ENCODE measurements at places on chromosomes 3 and 15.

- DNase-seq = no peak
Measured at GRCh38 chr3:31025541-31025940, 131.1 kb upstream of the GADL1 start.

GRCh38 chr3:139491966-139492365, 15.7 kb upstream of the RBP2 start:
- no peak for DNase-seq

GRCh38 chr3:43388175-43388574, 101.8 kb downstream of the SNRK start:
- DNase-seq = no peak

DNA sequence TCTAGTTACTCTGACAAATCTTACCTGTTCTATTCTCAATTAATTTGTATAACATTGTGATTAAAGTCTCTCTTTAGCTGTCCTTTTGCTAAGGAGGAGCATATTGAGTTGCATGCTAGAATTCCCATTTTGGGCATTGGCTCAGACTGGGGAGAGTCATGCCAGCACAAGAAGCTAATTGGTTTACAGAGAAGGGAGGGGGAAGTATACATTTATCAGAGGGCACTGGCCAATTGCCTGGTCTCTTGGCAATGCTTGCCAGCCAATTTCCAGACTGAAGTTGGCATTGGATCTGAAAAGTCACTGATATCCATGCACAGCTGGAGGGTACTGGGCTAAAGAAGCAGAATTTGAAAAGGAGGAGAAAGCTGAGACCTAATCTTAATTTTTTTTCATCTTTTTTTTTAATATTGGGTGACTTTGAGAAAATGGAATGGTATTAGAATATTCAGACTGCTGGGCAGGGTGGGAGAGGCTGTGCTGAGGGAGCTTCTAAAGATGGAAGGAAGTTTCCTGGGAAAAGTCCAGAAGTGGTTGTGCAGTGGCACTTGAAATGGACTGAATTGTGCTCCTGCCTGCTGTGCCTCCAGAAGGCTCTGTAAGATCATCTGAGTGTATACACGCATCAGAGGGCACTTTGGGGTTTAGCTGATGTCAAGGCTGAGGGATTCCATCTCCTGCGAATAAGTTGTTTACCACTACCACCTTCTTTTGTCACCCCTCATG, 365.2 kb upstream of the DPH6 start:
- DNase-seq = no peak

DNA sequence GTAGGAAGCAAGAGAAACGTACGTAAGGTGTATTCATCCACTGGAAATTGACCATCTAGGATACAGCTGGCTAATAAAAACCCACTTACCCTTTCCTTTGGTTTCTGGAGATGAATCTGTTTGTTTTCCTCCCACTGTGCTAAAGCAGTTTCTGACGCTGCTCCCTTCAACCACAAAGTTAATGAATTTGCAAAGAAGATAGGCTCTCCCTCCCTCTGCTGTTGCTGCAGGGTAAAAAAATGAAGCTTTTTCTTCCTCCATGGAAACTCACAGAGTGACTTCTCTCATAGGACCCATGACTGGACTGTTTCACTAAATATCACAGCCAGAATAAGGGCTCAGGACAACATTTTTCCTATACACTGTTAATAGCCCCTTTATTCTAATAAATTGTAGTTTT, 172.1 kb upstream of the LRRN1 start:
- no peak for DNase-seq

- DNase-seq = no peak
Measured at GRCh38 chr3:147222291-147222690, 184.1 kb downstream of the ZIC4 start.

- no peak for DNase-seq
Measured at GRCh38 chr15:89068325-89068784, 19.9 kb upstream of the ABHD2 start.

DNA sequence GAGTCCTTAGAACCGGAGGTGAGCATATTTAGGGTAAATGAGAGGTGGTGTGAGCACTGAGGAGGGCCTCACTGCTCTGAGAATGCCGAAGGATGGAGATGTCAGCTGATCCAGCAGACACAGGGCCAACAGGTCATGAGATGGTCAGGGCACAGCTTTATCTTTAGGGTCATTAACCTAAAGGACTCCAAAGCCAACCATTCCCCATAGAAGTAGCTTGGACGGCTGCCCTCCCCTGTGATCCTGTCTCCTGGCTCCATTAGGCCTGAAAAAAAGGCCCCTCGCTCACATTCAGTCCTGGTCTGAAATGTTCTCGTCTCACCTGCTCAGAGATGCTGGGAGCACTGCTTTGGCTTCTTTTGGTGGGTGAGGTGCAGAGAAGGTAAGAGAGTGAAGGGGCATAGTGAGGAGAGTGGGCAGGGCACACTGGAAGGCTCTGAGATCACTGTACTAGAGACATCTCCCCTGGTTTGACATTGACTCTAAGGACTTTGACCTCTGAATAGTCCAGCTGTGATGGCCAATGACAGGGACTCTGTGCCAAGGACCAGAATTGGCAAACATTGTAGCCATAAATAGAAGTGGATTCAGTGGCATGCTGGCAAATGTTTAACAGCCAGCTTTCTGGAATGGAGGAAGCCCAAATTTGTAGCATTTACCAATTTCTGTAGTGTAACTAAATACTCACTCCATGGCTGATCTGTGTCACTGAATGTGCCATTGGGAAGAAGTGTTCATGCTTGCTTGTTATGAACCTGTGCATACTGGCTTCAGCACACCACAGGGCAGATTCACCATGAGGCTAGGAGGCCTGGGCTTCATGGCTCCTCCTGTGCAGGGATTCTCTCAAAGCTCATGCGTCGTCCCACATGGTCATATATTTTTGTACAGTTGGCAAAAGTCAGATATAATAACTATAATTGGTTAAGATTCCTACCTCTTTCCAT, 76.2 kb upstream of the MRPS22 start:
- DNase-seq = no peak

- no peak for DNase-seq
Measured at GRCh38 chr3:16917256-16917935, 32.6 kb downstream of the PLCL2 start.

- no peak for DNase-seq
Measured at GRCh38 chr15:37773111-37773860, 161.2 kb upstream of the TMCO5A start.

- DNase-seq = no peak
Measured at GRCh38 chr3:127650236-127650635, 21.3 kb downstream of the PODXL2 start.

DNA sequence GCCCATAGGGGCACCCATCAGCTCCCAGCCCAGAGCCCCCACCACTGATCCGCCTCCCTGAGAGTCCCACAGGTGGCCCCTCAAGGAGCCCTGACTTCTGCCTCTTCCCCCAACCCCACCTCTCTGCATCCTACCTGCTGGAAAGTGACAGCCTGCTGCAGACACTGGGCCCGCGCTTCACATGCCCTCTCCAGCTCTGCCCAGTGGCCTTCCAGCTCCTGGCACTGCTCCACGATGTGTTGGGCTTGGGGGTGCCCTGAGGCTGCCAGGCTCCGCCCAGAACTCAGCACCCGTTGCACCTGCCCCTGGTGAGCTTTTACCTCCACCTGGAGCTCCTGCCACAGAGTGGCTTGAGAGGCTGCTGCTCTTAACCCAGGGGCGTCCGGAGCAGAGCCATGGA, 20.1 kb downstream of the SPTBN5 start:
- no peak for DNase-seq

GRCh38 chr15:69845159-69845558, 252.6 kb downstream of the TLE3 start:
- no peak for DNase-seq

DNA sequence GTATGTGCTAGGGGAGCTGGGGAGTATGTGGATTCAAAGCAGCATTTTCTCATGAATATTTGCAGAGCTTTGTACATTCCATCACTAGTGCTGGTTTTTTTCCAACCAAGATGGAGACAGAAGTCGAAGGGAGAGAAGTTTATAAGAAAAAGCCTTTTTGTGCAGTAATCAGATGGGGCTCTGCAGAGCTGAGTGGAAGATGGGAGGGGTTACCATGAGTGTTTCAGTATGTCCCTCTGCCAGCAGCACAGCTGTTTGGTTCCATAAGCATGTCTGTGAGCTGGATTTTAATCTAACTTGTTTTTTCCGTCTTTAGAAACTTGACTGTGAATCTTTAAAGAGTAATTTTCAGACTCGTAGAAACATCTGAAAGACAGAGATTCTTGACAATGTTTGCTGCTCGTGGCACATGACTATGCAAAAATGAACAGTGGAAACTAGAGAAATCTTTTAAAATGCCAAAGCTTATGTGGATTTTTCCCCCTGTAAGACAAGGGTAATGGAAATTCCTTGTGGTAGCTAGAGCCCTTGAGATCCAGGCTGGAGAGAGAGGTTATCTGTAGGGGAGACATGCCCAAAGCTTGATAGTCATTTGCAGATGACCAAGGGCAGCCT, 20.3 kb downstream of the STARD9 start:
- no peak for DNase-seq

GRCh38 chr3:29004885-29005599, 275.8 kb upstream of the RBMS3 start:
- DNase-seq = no peak

GRCh38 chr3:122318620-122319019, 6.4 kb upstream of the CSTA start:
- DNase-seq = no peak

- DNase-seq = no peak
Measured at GRCh38 chr3:42184651-42185443, 81.1 kb downstream of the CCK start.

DNA sequence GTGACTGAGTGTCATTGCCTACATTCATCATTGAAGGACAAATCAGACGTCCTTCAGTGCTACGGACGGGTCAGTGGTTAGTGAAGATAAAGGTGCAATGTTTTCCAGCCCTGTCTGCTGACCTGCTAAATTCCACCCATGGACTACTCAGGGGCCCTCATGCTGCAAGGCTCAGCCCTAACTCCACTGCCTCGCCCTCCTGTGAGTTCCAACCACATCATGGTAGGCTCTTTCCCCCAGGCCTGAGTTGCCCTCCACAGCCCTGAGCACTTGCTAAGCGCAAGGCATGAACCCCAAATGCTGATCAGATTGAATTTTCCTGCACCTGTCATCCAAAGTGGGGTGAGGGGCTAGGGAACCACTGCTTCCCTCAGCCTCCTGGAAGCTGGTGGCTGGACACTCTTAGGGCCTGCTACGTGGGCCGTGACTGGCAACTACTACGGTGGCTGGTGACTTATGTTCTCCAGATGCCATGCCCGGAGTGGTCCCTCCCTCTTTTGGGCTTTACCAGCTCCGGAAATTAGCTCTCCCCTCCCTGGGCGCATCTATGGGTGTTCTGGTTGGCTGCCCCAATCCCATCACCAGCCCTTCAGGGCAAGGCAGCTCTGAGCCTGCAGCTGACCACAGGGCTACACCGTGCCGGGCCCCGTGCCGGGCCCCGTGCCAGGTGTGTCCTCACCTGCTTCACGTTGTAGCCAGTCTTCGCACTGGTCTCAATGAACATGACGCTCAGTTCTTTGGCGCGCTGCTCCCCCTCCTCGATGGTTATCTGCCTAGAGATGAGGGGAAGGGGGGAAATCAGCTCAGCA, 32.1 kb downstream of the SRPRB start:
- no peak for DNase-seq

- DNase-seq = no peak
Measured at GRCh38 chr15:83287541-83288027, 3.1 kb upstream of the BNC1 start.

- DNase-seq = no peak
Measured at GRCh38 chr3:8282541-8283165, 219.0 kb upstream of the LMCD1 start.

DNA sequence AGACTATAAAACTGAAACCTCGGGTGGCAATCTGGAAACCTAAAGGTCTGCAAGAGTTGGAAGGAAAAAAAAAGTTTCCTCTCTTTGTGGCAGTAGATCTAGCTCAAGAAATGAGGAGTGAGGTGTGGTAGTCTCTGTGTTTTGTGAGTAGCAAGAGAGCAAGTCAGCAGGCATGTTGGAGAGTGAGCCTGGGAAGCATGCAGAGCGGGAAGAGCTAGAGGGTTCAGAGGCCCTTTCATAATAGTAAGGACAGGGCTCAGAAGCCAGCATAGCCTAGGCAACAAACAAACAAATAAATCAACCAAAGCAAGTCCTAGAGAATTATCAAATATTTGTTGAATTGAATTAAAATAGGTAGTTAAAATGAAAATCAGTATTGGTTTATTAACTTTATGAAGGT, 189.7 kb upstream of the CBLB start:
- DNase-seq = no peak

DNA sequence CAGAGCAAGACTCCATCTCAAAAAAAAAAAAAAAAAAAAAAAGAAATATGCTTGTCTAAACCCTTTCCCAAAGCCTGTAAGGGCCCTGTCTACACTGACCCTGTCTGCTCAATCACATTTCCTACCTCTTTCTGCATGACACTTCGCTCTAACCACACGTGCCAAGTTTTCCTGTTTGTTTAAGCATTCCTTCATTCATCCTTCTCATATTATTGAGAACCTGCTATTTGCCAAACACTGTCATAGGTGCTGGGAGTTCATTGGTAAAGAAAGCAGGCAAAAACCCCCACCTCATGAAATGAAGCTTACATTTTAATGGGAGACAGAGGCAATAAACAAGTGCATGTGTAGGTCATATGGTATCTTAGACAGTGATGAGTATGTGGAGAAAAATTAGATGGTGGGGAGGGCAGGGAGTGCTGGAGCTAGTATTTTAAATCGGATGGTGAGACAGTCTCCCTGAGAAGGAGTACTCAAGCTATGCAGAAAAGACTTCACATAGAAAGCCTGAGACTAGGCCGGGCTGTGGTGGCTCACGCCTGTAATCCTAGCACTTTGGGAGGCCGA, 48.0 kb downstream of the B3GNT5 start:
- DNase-seq = no peak

DNA sequence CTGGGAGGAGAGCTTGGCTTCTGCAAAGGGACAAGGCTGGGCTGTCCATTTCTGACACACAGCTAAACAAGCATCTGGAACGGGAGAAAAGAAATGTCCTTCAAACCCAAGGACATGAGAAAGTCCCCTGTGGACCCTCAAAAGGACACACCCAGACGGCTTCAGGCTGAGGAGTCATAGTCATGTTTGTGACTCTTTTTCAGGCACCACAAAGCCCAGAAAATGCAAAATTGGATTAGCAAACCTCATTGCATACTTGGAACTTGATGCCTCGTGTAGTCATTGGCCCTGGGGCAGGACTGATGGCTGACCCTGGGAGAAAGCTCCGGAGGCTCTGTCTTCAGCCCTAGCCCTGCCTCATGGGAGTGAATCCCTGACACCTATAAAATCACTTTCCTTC, 21.5 kb downstream of the FAM174B start:
- DNase-seq = no peak

All from stimulated activated CD8-positive, alpha-beta memory T cell treated with anti-CD3 and anti-CD28 coated beads, Interleukin-7, amount 100 ng/mL, for 24 hours (primary cell).